ENCODE measurements at places on chromosomes 16 and 17. TPM values are rescaled to one million over a fixed set of nuclear protein-coding genes. Genes with fewer than 3 reads are reported as not detected.

DNA sequence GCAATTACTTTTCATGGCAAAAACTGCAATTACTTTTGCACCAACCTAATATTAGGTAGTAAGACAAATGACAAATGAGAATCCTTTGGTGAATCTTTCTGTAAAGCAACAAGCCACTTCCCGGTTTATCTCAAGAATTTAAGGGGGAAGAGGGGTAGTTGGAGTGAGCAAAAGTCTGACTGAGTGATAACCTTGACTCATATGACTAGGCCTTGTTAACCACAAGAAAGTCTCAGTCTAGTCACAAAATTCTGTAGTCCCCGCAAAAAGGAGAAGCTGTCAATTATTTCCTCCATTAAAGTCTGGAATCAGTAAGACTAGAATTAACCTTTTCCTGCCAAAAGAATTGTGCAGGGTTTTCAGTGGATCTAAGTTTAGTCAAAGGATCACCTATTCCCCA lies 72.2 kb upstream of the GNAO1 start:
- DNase-seq: no peak
- H3K4me3 ChIP-seq: no peak overlapping the region
- H3K4me1 ChIP-seq: no peaks in the 10 kb centered on the region
- no peaks in the 10 kb centered on the region for H3K36me3 ChIP-seq
- peaks cover 22% of the 10 kb centered on the region for H3K27me3 ChIP-seq
- no peak overlapping the region for H3K27ac ChIP-seq

DNA sequence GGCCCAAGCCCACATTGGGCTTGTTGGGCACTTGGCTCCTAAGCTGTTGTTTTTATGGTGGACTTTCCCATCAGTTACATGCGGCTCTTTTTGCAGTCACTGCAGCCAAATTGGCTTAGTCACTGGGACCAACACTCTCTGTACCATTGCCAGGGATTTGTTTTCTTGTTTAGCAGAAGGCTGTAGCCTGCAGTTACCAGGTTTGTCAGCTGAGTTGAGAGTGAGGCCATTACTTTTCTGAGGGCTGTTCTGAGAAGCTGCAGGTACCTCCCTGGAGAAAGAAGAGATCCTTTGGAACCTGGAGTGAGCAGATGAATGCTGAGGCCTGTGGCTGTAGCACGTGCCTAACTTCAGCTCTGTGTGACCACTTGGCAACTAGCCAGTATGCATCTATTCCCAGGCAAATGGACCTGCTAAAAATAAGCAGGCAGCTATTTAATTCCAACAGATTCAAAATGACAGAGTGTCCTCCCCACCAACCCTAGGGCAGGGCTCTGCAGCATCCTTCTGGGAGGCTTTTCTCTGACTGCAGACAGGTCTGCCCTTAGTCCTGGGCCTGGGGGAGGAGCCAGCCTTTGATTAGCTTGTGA lies 12.9 kb downstream of the AKAP1 start:
- H3K27ac ChIP-seq: no peak overlapping the region
- H3K4me1 ChIP-seq: peaks cover 13% of the 10 kb centered on the region
- no peak for DNase-seq

DNA sequence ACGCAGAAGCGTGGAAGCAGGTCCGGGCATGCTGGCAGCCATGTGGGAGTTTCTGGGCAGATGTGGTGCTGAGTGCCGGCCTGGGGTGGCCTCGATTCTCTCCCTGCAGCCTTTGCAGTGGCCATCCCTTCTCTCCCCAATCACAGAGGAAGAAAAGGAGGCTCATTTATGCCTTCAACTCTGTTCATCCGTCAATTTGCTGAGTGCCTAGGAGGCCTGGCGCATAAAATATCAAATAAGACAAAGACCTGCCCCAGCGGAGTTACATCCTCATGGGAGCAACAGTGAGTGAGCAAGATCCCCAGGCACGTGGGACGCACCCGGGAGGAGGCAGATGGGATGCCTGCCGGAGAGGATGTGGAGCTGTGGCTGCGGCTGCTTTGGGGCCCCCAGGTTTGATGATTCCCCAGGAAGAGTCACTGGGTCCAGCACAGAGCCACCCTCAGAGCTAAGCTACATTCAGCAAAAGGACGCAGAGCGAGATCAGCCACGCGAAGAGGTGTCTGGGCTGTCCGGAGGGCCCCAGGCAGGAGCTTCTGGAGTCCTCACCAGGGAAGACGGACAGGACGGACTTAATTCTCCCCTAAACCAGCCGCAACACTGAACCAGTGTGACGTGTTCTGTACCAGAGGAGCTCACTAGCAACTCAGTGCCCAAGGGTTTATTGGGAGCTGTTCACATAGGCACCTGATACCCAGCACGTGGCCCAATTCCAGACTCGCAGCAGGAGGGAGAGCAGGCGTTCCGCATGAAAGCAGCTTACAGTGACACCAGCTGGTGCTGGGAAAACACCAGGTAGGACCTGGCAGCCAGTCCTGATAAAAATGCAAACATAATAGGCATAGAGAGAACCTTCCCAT lies 11.3 kb downstream of the CA5A start:
- DNase-seq: no peak
- peaks cover 6% of the 10 kb centered on the region for H3K4me1 ChIP-seq
- H3K4me3 ChIP-seq: no peak overlapping the region
- H3K27ac ChIP-seq: no peak overlapping the region

- H3K36me3 ChIP-seq: peaks cover 54% of the 10 kb centered on the region
- H3K27me3 ChIP-seq: no peaks in the 10 kb centered on the region
- DNase-seq: no peak
Measured at GRCh38 chr16:1677339-1677738, 740 bp upstream of the JPT2 start.

The IGFALS gene
- not detected for total RNA-seq

Data from activated T-helper 2 cell treated with anti-CD3 and anti-CD28 coated beads, Interferon-gamma antibody, Interleukin-2, Interleukin-4, amounts not matched to agents 10 μg/mL and 5 μg/mL and 100 μg/mL, durations not matched to agents 14 hours and 24 hours and 36 hours (primary cell).